Cortex of kidney (tissue), 1 donor: ENCODE measurements at places on chromosomes 4 and X.

GRCh38 chr4:89055157-89056080, 1.6 kb downstream of the FAM13A start:
- no peak for DNase-seq

- DNase-seq: no peak
Measured at GRCh38 chr4:118969359-118969758, 80.7 kb downstream of the SYNPO2 start.

DNA sequence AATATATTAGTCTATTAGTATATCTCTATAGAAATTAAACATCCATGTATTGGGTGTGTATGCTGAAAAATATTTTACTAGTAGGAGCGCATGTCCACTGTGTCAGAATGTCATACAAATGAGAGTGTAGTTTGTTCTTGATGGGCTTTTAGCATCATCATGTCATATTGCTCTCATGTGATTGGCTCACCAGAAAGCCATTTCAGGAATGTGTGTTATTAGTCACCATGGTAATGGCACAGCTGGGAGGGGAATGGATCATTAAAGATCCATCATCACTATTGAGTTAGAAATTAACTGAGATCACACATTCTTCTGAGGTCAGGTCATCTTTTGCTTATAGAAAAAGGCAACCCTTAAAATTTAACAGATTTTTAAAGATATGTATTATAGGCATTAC, 77.3 kb downstream of the PHEX start:
- DNase-seq: no peak

DNA sequence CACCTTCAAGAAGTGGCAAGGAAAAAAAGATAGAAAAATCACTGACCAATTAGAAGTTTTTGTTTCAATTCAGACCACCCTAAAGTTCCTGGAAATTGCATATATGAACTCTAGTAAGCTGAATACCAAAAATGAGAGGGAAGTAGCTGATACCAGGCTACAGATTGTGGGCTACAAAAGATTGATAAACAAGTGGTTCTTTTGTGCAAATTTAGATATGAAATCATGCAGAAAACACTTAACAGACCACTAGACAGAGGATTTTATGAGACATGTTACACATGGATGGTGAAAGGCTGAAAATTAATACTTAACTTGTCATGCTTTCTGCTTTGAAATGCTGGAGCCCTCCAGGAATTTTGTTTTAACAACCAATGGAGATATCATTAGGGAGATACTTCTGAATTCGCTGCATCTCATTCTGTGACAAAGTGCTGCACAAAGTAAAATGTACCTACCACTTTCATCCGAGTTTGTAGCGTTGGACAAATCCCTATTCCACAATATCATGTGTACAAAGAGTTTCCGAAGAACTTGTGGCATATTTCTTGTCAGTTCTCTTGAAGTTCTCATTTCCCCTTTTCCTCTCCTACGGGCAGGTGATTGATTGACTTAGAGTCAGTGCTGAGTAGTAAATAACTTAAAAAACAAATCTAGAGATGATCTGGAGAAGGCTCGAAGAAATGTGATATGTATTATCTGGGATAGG, 235.0 kb downstream of the PALLD start:
- DNase-seq: no peak

DNA sequence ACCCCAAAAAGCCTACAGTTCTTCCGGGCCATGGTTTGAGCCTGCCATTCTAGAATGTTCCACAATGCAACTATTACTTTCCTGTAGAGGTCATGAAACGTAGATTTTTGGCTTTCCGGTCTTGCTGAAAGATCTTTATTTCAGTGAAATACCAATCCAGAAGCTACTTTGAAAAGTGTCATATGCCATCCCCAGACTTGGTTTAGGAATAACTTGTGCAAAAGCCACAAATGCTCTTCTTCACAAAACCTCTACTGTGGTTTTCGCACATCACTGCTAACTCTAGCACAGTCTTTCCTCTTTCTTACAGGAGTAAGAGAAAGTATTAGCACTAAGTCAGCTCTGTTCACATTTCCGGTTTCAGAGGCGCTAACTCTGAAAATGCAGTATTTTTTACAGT, 12.7 kb upstream of the CD40LG start:
- no peak for DNase-seq

- DNase-seq: no peak
Measured at GRCh38 chrX:31279359-31279758, 207.5 kb upstream of the FTHL17 start.
